ENCODE measurements at places on chromosomes 12 and 14. TPM values are rescaled to one million over a fixed set of nuclear protein-coding genes. Genes with fewer than 3 reads are reported as not detected.
A peak's percentile ranks its signal among the peaks of the same experiment; 100 is the strongest.

DNA sequence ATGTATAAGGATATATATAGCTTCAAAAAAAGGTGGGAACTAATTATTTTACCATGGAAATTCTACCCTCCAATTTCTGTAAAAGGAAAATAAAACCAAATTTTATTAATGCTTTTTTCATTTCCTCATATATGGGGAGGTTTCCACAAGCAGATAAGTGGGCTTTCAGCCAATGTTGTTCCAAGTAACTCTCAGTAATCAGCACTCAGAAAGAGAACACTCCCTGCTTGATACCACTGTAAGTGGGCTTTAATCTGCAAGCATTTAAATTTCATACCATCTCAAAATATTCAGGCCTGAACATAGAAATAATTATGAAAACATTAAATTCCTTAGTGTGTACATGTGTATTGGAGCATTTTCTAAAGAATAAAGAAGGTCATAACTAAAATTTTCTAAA, 827.6 kb downstream of the C12orf50 start:
- no peak for DNase-seq

- no peak for DNase-seq
These were observed 25.8 kb upstream of the C12orf76 start for GRCh38 chr12:110074089-110074488.

DNA sequence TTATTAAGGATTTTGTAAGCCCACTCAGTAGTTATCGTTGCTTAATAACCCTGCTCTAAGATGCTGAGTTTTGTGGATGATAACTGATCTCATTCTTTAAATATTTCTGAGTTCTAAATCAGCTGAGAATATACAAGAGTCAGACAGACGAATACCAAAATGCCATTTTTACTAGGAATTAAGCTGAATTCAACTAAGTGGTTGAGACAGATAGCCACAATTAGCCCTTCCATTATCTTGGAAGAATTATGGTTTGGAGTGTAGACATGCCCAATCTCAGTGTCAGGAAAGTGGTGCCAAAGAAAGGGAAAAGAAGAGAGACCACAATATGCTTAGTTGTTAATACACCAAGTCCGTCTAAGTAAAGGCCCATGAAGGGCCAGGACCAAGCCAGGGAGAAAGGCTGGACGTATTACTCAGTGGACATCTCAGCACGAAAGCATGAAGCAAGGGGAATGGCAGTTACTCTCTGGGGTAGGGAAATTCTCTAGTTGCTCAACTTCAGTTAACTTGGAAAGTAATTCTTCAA, 58.6 kb downstream of the KCNA5 start:
- no peak for DNase-seq

- DNase-seq = no peak
These were observed 191.7 kb downstream of the RASSF9 start for GRCh38 chr12:85644508-85644907.

The ZC3H10 gene
- total RNA-seq = 2.8 TPM

DNA sequence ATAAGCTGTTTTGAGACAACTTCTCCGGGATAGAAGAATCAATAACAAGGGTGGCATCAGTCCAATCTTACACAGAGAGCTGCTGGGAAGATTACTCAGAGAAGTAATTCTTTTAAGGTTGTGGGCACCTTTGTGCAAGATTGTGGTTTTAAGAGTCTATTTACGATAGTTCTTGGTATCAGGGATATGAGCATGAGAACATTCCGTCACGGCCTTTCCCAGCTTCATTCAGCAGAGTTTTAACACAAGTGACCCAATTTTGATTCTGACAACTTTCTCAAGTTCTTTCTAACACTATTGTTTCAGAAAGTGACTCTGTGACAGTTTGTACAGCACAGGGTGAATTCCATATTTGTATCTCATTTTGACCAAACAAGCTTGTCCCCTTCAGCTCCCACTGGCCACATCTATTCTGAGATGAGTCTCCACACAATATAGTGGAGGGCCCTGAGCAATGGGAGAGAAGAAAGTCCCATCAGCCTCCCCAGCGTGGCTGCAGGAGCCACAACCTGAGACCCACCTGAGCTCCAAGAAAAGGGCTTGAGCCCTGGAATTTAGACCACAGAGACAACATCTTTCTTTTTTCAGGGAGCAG, 869.2 kb downstream of the TMEM121 start:
- peak; percentile 4 for DNase-seq

DNA sequence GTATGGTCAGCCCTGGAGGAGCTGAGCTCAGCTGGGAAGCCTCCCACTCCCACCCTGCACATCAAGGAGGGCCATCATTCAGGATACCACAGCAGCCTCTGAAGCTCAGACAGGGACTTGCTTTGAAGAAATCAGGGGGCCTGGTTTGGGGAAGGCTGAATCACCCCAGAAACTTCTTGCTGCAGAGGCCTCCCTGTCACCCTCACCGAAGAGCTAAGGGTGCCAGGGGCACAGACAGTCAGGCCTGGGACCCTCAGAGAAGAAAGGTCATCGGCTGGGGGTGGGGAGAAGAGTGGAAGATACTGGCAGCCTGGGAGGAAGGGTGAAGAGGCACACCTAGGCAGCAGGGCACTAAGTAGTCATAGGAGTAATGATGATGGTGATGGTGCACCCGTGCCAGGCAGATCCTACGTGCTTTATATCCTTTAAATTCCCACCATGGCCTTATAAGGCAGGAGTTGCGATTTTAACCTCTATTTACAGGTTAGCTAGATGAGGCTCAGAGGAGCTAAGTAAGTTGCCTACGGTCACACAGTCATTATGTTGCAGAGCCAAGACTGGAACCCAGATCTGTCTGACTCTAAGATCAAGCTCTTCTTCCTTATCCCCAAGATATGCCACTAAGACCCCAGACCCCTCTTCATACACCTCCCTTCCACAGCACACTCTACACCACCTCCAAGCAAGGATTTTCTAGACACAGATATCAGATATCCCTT, 28.5 kb upstream of the PNMA1 start:
- DNase-seq = no peak

- no peak for DNase-seq
These were observed 12.6 kb downstream of the KCNH5 start for GRCh38 chr14:63032641-63033040.

DNA sequence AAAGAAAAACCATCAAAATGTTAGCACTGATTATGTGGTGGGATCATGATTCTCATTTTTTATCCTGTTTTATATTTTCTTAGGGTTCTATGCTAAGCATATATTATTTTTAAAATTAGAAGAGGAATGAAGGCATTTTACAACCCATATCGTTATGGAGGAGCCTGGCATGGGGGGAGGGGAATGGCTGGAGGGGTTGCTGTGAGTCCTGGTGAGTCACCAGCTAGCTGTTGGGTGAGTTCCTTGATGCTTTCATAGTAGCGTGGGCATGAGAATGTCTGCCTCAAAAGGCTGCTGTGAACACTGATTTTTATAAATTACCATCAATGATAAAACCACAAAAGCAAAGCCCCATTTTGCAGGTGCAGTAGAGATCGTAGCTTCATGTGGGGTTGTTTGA, 46.9 kb downstream of the C14orf132 start:
- peak; percentile 84 for DNase-seq

DNA sequence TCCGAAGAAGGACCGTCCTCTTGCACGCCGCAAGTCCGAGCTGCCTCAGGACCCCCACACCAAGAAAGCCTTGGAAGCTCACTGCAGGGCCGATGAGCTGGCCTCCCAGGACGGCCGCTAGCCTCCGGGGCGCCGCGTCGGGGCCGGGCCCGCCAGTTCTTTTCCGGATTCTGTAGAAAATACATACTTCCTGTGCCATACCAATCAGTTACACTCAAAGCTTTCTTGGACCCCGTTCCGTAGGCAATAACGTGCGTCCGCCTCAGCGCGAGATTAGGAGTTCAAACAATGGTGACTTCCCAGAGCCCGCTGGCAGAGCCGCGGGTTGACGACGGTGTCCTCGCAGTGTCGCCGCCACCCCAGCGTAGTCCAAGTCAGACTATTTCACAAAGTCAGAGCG, 39.2 kb upstream of the DYNC1H1 start:
- DNase-seq = no peak

DNA sequence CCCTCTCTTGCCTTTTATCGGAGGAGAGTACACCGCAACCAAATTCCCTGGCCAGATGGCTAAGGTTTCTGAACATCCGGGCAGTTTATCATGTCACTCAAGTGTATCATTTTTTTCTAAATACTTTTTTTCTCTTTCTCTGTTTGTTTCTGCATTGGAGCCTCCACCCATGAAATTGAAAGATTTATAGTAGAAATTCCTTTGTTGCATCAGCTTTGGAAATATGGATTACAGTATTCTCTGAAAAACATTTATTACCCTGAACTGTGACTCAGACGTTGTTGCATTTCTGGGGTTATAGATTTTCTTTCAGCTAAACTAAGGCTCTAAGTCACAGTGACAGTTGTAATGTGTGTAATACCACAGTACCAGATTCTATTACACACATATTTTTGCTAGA, 187.0 kb downstream of the SPTSSA start:
- DNase-seq = no peak

DNA sequence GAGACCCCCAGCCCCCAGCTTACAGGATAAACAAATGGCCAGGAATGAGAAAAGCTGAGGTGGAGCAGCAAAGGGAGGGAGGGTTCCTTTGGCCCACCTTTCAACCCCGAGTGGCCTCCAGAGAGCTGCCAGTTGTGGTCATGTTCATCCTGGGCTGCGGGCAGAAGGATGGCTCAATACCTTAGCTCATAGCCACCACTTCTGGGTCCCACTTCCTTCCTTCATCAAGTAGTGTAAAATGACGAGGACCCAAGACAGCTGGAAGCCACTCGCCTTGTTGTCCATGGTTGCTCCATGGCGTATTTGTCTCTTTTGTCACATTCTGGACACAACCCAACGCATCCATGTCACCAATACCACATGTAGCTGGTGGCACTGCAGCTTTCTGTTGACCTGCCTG, 24.2 kb downstream of the CRACR2A start:
- no peak for DNase-seq

DNA sequence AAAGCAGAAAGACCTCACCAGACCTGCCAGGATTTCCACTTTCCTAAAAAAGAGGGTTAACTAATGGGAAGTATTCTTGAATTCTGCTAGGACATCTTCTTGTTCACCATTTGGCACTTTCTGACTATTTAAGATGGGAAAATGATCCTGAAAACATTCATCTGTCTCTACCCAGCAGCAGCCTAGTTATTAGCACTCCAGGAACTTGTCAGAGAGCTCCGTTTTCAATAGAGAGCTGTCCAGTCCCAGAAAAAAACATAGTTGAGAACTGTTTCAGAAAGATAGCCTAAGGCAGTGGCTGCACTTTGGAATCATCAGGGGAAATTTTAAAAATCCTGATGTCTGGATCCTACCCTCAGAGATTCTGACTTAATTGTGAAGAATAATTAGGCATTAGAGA, 22.1 kb upstream of the CEP83 start:
- no peak for DNase-seq

GRCh38 chr14:60331201-60332045, 82.4 kb downstream of the PPM1A start:
- peak; percentile 71 for DNase-seq

The ARHGEF25 gene
- 0.83 TPM for total RNA-seq

The POTEM gene
- total RNA-seq = not detected

The AGAP2 gene
- not detected for total RNA-seq

The RASSF9 gene
- total RNA-seq = 1.5 TPM

The NPFF gene
- total RNA-seq = not detected

The DNAI7 gene
- total RNA-seq = not detected

DNA sequence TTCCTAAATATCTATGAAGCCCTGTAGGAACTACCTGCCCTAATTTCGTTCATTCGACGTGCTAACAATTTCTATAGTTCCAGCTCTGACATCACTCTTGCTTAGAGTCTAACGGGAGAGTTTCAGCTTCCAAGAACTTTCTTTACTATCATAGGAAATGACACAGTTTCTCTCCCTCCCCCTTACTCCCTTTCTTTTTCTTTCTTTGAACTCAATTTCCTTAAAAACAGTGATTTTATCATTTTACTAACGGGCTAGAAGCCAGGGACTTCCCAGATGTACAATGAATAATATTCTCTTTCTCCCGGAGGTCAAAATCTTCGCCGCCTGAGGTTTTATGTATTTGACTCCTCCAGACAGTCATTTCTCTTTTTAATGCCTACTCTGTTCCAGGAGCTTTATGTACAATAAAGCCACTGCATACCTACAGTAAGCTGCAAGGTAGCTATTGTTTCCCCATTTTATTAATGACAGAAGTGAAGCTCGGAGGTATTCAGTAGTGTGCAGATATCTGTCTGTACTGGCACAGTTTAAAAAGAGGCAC, 15.7 kb downstream of the SMCO2 start:
- no peak for DNase-seq

The MYH6 gene
- total RNA-seq = not detected

DNA sequence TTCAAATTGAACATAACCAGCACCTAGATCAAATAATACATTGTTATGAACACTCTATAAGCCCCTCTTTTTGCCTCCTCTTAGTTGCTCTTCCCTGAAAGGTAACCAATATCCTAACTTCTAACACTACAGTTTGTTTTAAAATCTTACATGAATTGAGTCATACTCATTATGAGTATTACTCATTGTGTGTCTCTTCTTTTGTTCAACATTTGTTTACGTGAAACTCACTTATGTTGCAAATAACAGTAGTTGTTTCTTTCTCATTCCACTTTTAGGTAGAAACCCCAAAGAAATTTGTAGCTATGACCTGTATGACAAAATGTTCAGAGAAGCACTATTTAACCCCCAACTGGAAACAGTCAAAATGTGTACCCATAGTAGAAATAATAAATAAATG, 6.6 kb downstream of the LRRC9 start:
- DNase-seq = no peak

DNA sequence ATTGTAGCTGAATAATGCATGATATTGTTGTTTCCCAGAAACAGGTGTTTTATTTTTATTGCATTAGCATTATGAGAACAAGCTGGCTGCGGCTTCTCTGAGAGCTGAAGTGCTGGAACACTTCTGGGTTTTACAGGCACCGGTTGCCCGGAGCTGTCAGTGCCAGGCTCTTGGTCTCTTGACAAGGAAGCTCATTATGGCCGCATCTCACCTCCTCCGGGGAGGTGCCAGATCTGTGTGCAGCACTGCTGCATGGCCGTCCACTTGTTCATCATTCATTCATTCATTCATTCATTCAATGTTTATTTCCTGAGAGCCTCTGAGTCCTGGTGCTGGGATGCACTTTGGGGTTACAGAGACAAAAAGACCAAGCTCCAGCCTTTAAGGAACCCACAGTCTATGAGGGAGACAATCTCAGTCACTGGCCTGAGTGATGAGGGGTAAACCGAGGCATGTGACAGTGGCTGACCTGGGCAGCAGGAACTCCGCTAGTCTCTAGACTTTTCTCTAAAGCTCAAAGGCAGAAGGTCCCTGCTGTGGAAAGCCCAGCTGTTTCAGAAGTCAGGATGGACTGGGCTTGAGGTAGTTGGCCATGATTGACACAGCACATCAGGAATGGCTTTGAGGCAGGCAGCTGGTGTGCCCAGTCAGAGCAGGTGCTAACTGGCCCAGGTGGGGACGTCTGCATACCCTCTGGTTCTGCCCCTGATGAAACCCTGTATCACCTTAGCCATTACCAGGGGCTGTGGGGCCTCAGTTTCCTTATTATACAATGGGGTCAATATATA, 181.0 kb downstream of the ADGRD1 start:
- no peak for DNase-seq

DNA sequence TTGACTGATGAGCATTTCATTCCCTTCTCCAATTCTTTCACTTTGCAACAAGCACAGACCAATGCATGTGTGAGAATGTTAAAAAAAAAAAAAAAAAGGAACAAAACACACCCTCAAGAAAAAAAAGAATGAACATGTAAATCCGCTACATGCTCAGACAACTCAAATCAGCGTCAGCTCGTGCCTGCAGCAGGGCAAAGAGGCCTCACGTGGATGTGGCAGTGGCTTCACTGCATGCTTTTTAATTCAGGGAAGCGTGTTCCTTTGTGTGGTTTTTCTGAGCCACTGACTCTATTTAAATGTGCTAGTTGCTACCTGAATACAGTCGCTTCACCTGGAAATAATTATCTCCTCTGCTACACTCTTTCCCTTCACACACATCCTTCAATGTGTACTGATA, 55.1 kb downstream of the PPP1R36 start:
- DNase-seq = no peak

The MMP19 gene
- 3.3 TPM for total RNA-seq
